Breast epithelium (tissue), 4 donors: ENCODE measurements at places on chromosomes 16 and 17. TPM values are rescaled to one million over a fixed set of nuclear protein-coding genes. Genes with fewer than 3 reads are reported as not detected.

DNA sequence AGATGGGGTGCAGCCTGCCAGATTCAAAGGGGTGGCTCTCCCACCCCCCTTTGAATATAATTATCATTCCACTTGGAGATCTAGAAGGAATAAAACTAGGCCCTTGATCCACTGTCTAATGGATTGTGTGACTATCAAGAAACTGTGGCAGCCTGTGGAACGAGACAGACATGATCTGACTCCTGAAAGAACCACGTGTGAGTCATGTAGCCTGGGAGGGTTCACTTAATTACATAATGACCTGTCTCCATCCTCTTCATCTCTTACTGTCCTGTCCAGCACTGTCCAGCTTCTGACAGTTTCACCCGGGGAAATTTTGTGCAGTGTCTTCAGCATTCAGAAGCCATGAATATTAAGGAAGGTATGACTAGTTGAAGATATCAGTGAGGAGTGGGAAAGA, 43.3 kb upstream of the CDH13 start:
- DNase-seq = no peak
- no peaks in the 10 kb centered on the region for H3K27me3 ChIP-seq
- H3K27ac ChIP-seq = no peak overlapping the region
- H3K36me3 ChIP-seq = no peaks in the 10 kb centered on the region
- no peaks in the 10 kb centered on the region for H3K4me1 ChIP-seq

DNA sequence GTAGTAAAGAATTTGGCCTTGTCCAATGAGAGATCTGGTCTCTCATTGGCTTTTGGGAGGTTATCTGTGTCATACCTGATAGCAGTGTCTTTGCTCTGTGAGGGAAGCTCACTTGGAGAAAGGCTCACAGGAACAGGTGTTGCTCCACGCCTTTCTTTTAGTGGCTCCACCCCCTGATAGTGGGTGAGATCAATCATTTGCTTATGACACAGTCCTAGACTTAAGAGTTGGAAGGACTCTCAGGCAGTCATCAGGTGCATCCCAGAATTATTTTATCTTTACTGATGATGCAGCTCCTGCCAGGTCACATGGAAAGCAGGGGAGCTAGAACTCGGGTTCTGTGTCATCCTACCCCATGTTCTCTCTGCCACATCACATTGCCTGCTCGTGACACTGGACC, 59.3 kb downstream of the CENPV start:
- no peaks in the 10 kb centered on the region for H3K4me1 ChIP-seq
- H3K27ac ChIP-seq = no peak overlapping the region
- H3K36me3 ChIP-seq = no peaks in the 10 kb centered on the region

DNA sequence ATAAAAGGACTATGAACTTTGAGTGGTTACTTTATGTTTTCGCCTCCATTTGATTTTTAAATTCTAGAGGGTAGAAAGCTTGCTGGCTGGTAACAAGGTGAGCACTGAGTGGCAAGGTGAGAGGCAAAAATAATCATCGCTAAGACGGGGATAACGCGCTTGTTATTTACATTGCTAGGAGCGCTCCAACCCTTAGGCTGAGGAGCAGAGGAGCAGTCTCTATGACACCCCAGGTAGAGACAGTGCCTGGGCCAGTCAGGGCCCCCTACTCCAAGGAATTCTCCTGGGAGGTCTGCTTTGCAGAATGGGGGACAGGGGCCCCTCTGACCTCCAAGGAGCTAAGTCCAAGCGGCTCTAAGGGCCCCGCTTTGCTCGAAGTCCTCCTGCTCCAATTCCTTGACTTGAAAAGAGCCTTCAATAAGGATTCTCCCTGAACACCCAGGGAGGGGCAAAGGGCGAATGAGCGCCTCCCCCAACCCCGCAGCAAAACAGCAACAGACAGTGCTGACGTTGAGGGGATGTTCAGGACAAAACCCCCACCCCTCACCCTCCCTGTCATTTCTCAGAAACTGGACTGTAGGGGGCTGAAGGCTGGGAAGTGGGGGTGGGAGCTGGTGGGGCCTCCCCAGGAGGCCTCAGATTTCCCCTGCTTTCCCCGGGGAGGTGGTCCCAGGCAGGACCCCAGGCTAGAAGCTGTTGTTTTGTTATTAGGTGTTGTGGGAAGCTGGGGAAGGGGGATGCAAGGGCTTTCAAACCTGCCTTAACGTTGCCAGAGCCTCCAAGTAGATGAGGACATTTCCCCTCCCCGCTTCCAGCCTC, 10.2 kb upstream of the FOXF1 start:
- no peak overlapping the region for H3K4me3 ChIP-seq
- H3K27ac ChIP-seq = no peak overlapping the region
- no peaks in the 10 kb centered on the region for H3K36me3 ChIP-seq
- H3K27me3 ChIP-seq = peaks cover 14% of the 10 kb centered on the region
- H3K4me1 ChIP-seq = no peaks in the 10 kb centered on the region
- DNase-seq = no peak

DNA sequence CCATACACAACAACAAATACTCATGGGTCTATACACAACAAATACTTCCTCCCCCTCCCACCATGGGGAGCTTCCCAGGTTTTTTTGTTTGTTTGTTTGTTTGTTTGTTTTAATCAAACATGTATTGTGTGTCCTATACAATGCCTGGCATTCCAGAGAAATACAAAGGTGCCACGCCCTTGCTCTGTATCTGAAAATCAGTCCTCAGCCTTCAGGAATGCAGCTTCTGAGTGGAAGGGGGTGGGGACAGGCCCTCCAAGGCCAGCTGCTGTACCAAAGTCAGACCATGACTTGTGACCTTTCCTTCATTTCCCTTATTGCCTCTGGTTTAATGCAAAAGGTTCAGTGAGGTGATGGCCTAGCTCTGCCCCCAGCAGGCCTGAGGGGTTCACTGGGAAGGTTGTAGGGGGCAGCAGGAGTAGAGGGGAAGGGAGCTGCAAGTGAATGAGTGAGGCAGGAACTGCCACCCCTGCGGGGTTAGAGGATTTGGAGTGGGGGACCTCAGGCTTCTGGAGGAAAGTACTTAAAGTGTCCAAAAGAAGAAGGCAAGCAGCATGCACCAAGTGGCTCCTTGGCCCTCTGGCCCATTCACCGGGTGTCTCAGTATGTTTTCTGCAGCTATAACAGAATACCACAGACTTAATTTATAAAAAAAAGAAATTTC, 105.2 kb downstream of the CLEC16A start:
- DNase-seq = no peak
- no peak overlapping the region for H3K27ac ChIP-seq
- peaks cover 5% of the 10 kb centered on the region for H3K36me3 ChIP-seq

GRCh38 chr16:25966172-25967097, 274.7 kb downstream of the HS3ST4 start:
- no peaks in the 10 kb centered on the region for H3K4me1 ChIP-seq
- H3K27me3 ChIP-seq = no peaks in the 10 kb centered on the region
- no peaks in the 10 kb centered on the region for H3K36me3 ChIP-seq
- no peak overlapping the region for H3K4me3 ChIP-seq

- H3K27me3 ChIP-seq = no peaks in the 10 kb centered on the region
- H3K36me3 ChIP-seq = no peaks in the 10 kb centered on the region
- no peak overlapping the region for H3K4me3 ChIP-seq
- H3K27ac ChIP-seq = no peak overlapping the region
- H3K4me1 ChIP-seq = peaks cover 8% of the 10 kb centered on the region
These were observed 44.5 kb upstream of the ABR start for GRCh38 chr17:1224330-1224729.

- H3K27ac ChIP-seq = peak overlapping the region; percentile 65
- H3K36me3 ChIP-seq = no peaks in the 10 kb centered on the region
- no peak for DNase-seq
- H3K27me3 ChIP-seq = no peaks in the 10 kb centered on the region
- H3K4me1 ChIP-seq = no peaks in the 10 kb centered on the region
These were observed 52.5 kb downstream of the WSB1 start for GRCh38 chr17:27346228-27346899.

TNFRSF17 gene
- 0.44 TPM for total RNA-seq

KRTAP3-3 gene
- not detected for total RNA-seq

ELOB gene
- total RNA-seq = 147 TPM

PRR15L gene
- 38.7 TPM for total RNA-seq

OR3A3 gene
- not detected for total RNA-seq

VAT1L gene
- total RNA-seq = 0.33 TPM

CACNG1 gene
- not detected for total RNA-seq

UBE2O gene
- 22.5 TPM for total RNA-seq

KSR1 gene
- total RNA-seq = 36.4 TPM
